ENCODE measurements at places on chromosomes 2 and 18. TPM values are rescaled to one million over a fixed set of nuclear protein-coding genes. Genes with fewer than 3 reads are reported as not detected.

Gene MAP3K19
- polyA plus RNA-seq = not detected

Gene CAVIN2
- polyA plus RNA-seq = 7.7 TPM

Gene CDC42EP3
- 193 TPM for polyA plus RNA-seq

Gene ERLEC1
- 41.6 TPM for polyA plus RNA-seq

Gene KIF1A
- not detected for polyA plus RNA-seq

Gene SERPINB11
- 0.12 TPM for polyA plus RNA-seq

Gene SGPP2
- not detected for polyA plus RNA-seq

DNA sequence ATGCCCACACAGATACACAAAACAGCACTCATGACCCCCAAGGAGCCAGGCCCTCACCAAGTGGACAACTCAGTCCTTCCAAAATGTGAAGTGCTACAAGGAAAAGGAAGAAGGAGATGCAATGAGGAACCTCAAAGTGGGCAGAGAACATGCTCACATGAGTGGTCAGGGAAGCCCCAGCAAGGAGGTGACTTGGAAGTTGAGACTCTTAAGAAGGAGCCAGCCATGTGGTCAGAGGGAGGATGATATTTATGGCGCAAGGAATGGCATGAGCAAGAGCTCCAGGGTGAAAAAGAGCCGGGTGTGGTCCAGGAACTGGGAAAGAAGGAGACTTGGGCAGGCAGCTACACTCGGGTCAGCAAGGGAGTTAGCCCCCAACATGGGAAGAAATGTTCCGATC lies 30.0 kb upstream of the KLHL29 start:
- no peaks in the 10 kb centered on the region for H3K4me1 ChIP-seq
- no peak overlapping the region for H3K4me3 ChIP-seq
- no peaks in the 10 kb centered on the region for H3K36me3 ChIP-seq
- DNase-seq = no peak
- H3K27me3 ChIP-seq = peaks cover 17% of the 10 kb centered on the region

DNA sequence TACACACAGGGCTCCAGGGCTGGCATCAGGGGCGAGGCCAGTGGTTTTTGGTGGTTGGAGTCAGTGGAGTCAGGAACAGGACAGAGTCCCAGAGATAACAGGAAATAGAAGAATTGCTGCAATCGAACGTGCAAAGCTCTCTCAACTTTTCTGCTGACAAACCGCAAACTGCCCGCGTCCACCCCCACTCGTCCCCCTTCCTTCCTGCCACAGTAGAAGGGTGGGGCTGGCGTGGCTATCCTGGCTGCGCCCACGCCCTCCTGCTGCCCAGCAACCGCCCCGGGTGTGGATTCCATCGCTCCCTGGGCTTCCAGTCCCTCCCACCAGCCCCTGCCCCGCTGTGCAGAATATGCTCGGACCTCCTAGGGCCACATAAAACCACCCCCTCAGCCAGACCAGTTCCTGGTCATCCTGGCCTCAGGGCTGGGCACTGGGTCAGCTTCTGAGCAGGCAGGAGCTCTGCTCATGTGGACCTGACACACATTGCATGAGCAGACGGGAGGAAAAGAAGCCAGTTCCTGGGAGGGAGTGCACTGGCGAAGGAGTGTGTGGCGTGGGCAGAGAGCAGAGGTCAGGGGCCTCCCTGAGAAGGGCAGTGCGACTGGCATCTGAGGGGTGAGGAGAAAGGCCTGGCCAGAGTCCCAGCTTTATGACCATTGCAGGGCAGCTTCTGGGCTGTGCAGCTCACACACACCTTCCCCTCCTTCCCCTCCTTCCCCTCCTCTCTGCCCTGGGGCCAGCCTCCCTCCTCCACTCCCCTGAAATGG lies 85.4 kb upstream of the ATG16L1 start:
- H3K27me3 ChIP-seq = peaks cover 12% of the 10 kb centered on the region
- no peak overlapping the region for H3K4me3 ChIP-seq
- DNase-seq = no peak
- no peaks in the 10 kb centered on the region for H3K4me1 ChIP-seq

GRCh38 chr2:169761251-169761969 lies 27.8 kb downstream of the KLHL23 start:
- H3K4me3 ChIP-seq = no peak overlapping the region
- H3K27me3 ChIP-seq = no peaks in the 10 kb centered on the region
- H3K27ac ChIP-seq = no peak overlapping the region
- H3K4me1 ChIP-seq = no peaks in the 10 kb centered on the region

GRCh38 chr2:898319-898718 lies 52.3 kb upstream of the SNTG2 start:
- H3K27ac ChIP-seq = no peak overlapping the region
- H3K36me3 ChIP-seq = no peaks in the 10 kb centered on the region
- no peak for DNase-seq

- peaks cover 5% of the 10 kb centered on the region for H3K27me3 ChIP-seq
- peaks cover 5% of the 10 kb centered on the region for H3K4me1 ChIP-seq
- no peak overlapping the region for H3K27ac ChIP-seq
- no peak for DNase-seq
- no peak overlapping the region for H3K4me3 ChIP-seq
- H3K36me3 ChIP-seq = no peaks in the 10 kb centered on the region
These were observed 83.7 kb upstream of the ZNF397 start for GRCh38 chr18:35157181-35157580.

GRCh38 chr2:222827417-222827816 lies 33.4 kb upstream of the ACSL3 start:
- no peak overlapping the region for H3K4me3 ChIP-seq
- H3K27me3 ChIP-seq = peaks cover 2% of the 10 kb centered on the region
- DNase-seq = no peak
- no peaks in the 10 kb centered on the region for H3K4me1 ChIP-seq
- H3K27ac ChIP-seq = no peak overlapping the region

DNA sequence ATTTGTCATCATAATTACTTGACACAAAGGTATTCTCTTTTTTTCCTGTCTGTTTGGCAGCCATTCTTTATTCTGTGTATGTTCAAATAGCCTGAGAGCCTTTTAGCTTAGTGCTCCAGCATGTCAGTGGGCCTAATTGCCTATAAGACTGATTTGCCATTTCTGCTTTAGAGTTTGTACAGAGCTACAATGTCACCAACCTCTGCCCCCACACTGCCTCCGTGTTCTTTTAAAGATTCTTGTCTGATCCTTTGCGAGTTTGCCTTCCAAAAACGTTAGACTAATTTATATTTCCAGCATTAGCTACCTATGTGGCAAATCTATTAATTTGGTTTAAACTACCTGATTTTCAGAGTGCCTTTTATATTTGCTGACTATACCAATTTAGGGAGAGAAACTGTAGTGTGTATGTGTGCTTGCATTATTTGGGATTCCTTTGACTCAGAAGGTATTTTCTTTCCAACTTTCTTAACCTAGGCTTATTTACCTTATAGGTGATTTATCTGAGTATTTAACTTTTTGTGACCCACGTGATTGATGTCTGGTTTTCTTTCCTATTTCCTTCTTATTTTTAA lies 70.8 kb downstream of the FAM117B start:
- H3K27ac ChIP-seq = no peak overlapping the region
- DNase-seq = no peak
- no peak overlapping the region for H3K4me3 ChIP-seq
- no peaks in the 10 kb centered on the region for H3K27me3 ChIP-seq
- H3K36me3 ChIP-seq = no peaks in the 10 kb centered on the region

- peaks cover 9% of the 10 kb centered on the region for H3K27me3 ChIP-seq
- no peak for DNase-seq
- no peak overlapping the region for H3K27ac ChIP-seq
- no peaks in the 10 kb centered on the region for H3K36me3 ChIP-seq
- peaks cover 4% of the 10 kb centered on the region for H3K4me1 ChIP-seq
These were observed 29.0 kb upstream of the EPAS1 start for GRCh38 chr2:46268196-46268595.

DNA sequence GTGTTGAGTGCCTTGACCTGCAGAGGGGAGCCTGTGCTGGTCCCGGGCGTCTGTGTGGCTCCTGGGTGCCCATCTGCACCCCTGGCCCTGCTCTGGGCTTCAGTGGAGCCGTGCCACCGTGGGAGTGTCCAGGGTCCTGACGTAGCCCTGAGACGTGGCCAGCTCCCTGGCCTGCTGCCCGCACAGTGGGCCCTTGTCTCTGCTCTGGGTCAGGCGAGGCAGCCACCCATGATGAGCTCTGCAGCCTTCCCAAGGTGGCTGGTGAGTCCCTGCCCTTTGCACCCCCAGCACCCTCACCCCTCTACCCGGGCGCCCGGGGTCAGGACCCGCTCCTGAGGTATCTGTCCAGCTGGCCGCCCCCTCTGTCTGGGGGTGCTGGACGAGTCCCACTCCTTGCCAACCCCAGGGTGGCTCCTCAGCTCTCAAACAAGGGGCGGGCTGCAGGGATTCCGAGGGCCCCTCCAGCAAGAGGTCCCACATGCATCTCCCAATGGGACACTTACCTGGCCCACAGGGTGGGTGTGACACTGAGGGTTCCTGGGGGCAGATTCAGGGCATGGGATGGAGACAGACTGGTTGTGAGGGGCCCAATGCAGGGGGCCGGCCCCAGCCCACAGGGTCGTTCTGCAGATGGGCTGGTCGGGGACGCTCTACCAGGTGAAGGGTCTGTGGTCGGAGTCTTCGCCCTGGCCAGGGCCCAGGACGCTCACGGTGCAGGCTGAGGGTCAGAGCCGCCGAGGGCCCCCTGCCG lies 2.4 kb downstream of the NEU4 start:
- H3K4me1 ChIP-seq = no peaks in the 10 kb centered on the region
- DNase-seq = no peak
- H3K36me3 ChIP-seq = no peaks in the 10 kb centered on the region
- H3K27ac ChIP-seq = no peak overlapping the region
- H3K27me3 ChIP-seq = peaks cover 16% of the 10 kb centered on the region

- H3K27ac ChIP-seq = no peak within 1 kb of the TSS
- H3K4me3 ChIP-seq = peak within 1 kb of the TSS; percentile 28
- peaks cover 65% of the 10 kb centered on the region for H3K27me3 ChIP-seq
- no peaks in the 10 kb centered on the region for H3K36me3 ChIP-seq
These were observed at the start of gene KCNK3 for GRCh38 chr2:26692279-26692896. Gene KCNK3, plus strand, starts transcription at chr2:26692722. Its CDS starts 154 bp downstream, at chr2:26692876.

GRCh38 chr2:109497911-109498870 lies 115.6 kb downstream of the SEPTIN10 start:
- DNase-seq = peak; percentile 42
- H3K4me3 ChIP-seq = no peak overlapping the region
- no peaks in the 10 kb centered on the region for H3K27me3 ChIP-seq
- peak overlapping the region; percentile 42 for H3K27ac ChIP-seq
- peaks cover 14% of the 10 kb centered on the region for H3K4me1 ChIP-seq

DNA sequence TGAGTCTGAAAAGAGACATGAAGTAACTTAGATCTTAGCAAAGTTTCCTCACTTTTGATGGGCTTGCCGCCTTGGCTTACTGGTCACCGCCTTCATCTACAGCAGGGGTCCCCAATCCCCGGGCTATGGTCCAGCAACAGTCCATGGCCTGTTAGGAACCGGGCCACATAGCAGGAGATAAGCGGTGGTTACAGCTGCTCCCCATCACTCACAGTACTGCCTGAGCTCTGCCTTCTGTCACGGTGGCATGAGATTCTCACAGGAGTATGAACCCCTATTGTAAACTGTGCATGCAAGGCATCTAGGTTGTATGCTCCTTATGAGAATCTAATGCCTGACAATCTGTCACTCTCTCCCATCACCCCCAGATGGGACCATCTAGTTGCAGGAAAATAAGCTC lies 72.9 kb downstream of the BIN1 start:
- H3K4me1 ChIP-seq = peaks cover 6% of the 10 kb centered on the region
- no peaks in the 10 kb centered on the region for H3K27me3 ChIP-seq
- H3K36me3 ChIP-seq = no peaks in the 10 kb centered on the region

DNA sequence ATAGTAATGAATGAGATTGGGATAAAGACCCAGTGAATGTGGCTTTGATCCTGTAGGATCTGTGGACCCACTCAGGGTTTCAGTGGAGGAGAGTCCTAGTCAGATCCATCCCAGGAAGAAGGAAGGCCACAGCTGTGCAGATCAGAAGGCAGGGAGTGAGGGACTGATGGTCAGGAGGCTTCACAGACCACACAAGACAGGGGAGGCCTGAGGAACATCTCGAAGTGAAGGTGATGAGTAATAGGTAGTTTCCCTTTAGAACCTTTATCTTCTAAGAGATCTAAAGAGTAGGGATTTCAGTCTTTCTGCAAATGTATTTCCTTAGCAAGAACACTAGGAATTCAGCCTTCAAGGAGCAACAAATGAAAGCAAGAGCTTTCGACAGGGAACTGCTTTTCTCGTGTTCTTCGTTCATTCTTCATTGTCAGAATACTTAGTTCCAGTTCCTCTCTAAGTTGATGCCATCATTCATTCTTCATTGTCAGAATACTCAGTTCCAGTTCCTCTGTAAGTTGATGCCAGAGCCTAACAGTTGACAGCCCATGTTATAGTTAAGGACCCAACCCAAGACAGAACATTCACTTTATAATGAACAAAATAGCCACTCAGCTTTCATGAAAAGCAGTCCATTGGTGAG lies 150.2 kb upstream of the EPAS1 start:
- H3K36me3 ChIP-seq = peaks cover 2% of the 10 kb centered on the region
- no peaks in the 10 kb centered on the region for H3K27me3 ChIP-seq
- H3K4me1 ChIP-seq = peaks cover 17% of the 10 kb centered on the region
- no peak overlapping the region for H3K4me3 ChIP-seq
- DNase-seq = no peak
- no peak overlapping the region for H3K27ac ChIP-seq

- H3K4me1 ChIP-seq = peaks cover 3% of the 10 kb centered on the region
- H3K4me3 ChIP-seq = no peak overlapping the region
- DNase-seq = no peak
- H3K36me3 ChIP-seq = no peaks in the 10 kb centered on the region
These were observed 5.3 kb downstream of the BCL2 start for GRCh38 chr18:63314062-63314790.

DNA sequence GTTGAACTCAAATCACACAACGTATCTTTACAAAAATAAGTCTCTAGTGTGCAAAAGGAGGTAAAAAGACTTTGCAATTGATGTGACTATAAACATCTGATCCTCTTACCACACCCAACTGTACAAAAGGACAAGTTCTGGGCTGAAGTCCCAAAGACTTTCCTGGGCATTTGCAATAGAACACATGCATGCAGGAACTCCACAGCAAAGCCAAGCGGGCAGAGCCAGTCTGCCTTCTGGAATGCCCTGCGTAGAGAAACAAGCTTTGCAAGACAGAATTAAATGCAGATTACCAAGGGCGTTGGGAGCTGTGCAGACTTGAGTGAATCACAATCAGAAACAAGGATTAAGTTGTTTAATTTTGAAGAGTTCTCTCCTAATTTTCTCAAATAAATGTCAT lies 208.4 kb upstream of the ZNF521 start:
- H3K27me3 ChIP-seq = peaks cover 2% of the 10 kb centered on the region
- H3K4me3 ChIP-seq = no peak overlapping the region
- no peak for DNase-seq
- no peaks in the 10 kb centered on the region for H3K36me3 ChIP-seq
- H3K27ac ChIP-seq = no peak overlapping the region

DNA sequence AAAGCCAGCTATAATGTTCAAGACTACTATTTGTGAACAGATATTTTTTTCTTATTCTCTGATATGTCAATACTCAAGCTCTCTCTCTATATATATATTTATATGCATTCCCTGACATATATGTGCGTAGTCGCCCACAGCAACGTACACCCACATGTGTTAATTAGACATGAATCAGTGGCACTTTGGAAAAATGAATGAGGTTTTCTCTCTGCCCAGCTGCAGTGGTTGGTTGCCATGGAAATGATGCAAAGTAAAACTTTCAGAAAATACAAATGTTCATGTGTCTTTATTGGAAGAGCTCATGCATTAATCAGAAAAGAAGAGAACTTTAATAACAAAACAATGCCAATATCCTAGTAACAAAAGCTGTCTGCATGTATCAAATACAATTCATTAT lies 34.7 kb downstream of the UNC80 start:
- H3K4me3 ChIP-seq = no peak overlapping the region
- no peaks in the 10 kb centered on the region for H3K27me3 ChIP-seq
- no peak for DNase-seq
- no peaks in the 10 kb centered on the region for H3K4me1 ChIP-seq
- no peak overlapping the region for H3K27ac ChIP-seq
- no peaks in the 10 kb centered on the region for H3K36me3 ChIP-seq
